Activated T-cell treated with anti-CD3 and anti-CD28 coated beads, Interleukin-2, amount 50 U/mL, for 24 hours (primary cell): ENCODE measurements at places on chromosomes 7 and 10.

GRCh38 chr7:585873-586272 is 66.2 kb upstream of the PDGFA start:
- DNase-seq = no peak

DNA sequence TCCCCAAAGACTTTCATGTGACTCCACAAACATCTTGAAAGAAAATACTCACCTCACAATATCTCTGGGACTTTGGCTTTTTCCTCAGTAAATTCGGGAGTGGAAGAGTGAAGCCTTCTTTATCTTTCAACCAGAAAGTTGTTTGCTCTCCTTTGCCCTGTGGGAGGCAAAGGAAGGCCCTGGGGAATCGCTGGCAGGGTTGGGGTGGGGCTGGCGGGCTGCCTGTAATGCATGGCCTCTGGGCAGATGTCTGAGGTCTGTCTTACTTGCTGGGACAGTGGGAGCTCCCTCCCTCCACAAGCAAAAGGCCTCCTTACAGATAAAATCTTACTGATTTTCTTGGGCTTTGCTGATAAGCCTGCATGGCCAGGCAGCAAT is 24.9 kb downstream of the TECTB start:
- DNase-seq = no peak

- no peak for DNase-seq
Observed at GRCh38 chr10:15378569-15378968, 7.5 kb upstream of the FAM171A1 start.

- DNase-seq = no peak
Observed at GRCh38 chr7:43083106-43083505, 29.3 kb upstream of the HECW1 start.

DNA sequence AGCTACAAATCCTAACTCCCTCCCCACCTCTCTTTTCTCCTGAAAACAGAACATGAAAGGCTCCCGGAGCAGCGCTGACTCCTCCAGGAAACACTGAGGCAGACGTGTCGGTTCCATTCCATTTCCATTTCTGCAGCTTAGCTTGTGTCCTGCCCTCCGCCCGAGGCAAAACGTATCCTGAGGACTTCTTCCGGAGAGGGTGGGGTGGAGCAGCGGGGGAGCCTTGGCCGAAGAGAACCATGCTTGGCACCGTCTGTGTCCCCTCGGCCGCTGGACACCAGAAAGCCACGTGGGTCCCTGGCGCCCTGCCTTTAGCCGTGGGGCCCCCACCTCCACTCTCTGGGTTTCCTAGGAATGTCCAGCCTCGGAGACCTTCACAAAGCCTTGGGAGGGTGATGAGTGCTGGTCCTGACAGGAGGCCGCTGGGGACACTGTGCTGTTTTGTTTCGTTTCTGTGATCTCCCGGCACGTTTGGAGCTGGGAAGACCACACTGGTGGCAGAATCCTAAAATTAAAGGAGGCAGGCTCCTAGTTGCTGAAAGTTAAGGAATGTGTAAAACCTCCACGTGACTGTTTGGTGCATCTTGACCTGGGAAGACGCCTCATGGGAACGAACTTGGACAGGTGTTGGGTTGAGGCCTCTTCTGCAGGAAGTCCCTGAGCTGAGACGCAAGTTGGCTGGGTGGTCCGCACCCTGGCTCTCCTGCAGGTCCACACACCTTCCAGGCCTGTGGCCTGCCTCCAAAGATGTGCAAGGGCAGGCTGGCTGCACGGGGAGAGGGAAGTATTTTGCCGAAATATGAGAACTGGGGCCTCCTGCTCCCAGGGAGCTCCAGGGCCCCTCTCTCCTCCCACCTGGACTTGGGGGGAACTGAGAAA is 30.4 kb downstream of the PFKFB3 start:
- DNase-seq = no peak

DNA sequence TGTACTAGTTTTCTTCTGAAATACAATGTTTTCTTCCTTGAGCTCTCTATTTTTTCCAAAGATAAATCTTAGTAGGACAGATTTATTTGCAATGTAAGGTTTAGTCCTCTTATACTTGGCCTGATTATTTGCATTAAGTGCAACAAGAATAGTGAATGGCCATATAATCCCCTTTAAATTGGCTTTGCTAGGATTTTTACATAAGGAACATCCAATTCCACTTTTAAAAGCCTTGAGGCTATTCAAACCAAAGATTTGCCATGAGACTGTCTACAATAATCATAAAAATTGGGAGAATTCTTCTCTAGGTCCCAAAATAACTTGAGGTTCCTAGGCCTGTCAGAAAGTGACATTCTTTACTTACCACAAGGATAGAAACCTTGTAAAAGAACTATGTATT is 128.6 kb upstream of the THSD7A start:
- no peak for DNase-seq

GRCh38 chr7:96414931-96415292 is 93.0 kb upstream of the SLC25A13 start:
- DNase-seq = peak; percentile 35

DNA sequence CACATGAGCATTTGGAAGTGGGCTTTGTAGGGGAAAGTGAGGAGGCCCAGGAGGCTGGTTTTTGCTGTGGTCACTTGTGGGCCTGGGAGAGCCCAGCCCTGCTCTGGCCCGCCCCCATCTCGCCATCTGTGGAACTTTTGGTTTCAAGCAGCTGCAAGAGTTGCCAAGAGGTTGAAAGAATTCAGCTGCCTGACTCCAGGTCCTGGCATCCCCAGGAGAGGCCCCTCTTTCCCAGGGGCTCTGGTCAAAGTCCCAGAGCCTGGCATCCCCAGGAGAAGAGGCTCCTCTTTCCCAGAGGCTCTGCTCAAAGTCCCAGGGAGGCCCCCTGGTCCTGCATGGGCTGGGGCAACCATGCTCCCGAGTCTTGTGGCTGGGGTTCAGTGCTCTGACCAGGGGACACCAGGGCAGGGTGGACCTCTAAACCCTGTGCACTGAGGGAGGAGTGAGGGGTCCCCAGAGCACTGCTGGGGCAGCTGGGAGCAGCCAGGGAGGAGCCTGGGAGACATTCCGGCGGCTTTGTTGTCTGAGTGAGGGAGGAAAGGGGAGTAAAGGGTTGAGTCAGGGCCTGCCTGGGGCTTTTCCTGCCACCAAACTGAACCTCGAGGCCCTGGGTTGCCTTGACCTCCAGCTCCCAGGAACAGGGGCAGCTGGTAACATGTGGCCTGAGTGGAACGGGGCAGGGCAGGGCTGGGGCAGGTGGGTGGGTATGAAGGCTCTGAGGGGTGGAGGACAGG is 27.7 kb upstream of the CSGALNACT2 start:
- DNase-seq = no peak

GRCh38 chr10:133059093-133059470 is 28.6 kb upstream of the ADGRA1 start:
- no peak for DNase-seq

DNA sequence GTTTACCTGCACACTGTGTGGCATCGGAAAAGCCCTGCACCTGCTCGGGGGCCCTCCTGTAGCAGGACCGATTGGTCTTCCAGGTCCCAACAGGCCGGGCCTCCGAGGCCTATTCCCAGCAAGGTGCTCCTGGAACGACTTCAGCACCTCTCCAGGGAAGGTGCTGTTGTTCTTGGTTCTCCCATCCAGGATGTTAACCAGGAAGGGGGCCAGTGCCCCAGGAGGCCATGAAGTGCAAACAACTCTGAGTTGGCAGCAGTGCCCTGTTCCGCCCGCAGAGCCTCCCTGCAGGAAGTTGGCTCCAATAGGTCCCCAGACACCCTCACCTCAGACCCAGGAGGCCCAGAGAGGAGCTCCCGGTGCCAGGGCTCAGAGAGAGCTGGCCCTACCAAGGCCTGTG is 64.0 kb upstream of the DUSP5 start:
- peak; percentile 23 for DNase-seq

DNA sequence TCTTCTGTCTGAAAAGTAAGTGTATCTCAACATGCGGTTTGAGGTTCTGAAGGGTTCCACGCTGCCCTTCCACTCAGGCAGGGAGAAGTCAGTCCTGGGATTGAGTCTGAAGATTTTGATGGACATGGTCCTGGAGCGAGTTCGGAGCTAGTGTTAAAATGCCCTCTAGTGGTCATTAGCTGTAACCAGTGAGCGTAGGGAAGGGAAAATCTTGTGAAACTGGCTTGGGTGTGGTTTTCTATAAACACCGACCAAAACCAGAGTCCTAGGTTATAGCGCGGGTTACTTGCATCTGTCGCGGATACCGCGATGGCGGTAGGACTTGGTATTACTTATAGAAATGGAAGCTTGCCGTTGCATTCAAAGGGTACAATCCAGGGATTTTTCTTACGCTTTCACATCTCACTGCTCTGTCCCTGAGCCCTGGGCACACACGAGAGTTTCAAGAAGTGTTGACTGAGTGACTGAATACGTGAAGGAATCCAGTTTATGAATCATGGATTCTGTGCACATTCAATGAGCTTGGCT is 348.2 kb upstream of the C7orf33 start:
- DNase-seq = no peak

DNA sequence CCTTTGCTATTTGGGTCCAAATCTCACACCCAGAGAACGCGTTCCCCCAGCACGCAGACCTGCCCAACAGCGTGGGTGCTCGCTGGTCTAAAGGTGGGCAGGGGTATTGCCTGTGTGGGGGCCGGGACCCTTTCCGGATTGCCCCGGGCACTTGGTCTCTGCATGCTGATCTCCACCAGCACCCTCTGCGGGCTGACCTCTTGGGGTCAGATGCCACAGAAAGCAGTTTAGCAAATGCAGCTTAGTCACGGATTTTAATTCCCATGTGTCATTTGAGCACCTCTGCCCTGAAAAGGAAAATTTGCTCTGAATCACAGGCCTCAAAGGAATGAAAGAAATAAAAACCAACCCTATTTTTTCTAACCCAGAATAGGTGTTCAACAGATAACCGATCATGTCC is 46.7 kb downstream of the PKD1L1 start:
- DNase-seq = no peak

- no peak for DNase-seq
Observed at GRCh38 chr10:117569610-117570390, 27.3 kb downstream of the EMX2 start.

DNA sequence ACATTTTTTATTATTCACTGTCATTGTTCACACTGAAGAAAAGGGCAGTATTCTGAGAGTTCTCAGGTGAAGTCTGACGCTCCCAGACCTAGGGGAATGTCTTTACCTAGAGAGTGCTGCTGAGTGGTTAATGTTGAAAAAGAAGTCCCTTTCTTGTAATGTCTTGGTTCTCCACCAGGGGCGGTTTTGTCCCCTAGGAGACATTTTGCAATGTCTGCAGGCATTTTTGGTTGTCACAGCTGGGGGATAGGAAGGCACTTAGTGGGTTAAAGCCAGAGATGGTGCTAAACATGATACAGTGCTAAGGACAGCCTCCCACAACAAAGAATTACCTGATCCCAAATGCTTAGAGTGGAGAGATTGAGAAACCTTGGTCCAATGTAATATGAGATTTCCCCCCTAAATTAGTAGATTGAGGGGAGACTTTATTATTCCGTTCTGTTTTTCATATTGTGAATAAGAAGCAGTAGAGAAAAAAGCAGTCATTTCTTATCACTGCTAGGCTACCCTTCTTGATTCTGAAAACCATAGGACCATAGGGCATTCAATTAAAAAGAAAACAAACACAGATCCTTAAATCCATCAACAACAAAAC is 13.1 kb downstream of the UMAD1 start:
- no peak for DNase-seq

GRCh38 chr7:29100924-29101323 is 45.4 kb downstream of the CPVL start:
- no peak for DNase-seq

DNA sequence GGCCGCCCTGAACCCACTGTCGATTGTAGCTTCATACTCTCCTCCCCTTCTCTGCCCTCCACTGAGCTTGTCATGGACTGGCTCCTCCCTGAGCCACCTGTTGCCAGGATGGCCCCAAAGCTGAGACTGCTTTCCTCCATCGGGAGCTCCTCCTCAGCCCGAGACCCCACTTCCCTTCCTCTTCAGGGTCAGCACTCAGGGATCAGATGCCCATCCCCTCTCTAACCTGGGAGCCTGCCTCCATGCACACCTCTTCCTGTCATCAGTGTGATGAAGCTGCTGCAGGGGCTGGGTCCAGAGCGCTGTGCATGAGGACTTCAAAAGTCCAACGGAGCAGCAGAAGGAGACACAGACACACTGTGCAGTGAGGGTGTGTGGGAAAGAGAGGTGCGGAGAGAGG is 201.1 kb downstream of the WDR37 start:
- DNase-seq = no peak

DNA sequence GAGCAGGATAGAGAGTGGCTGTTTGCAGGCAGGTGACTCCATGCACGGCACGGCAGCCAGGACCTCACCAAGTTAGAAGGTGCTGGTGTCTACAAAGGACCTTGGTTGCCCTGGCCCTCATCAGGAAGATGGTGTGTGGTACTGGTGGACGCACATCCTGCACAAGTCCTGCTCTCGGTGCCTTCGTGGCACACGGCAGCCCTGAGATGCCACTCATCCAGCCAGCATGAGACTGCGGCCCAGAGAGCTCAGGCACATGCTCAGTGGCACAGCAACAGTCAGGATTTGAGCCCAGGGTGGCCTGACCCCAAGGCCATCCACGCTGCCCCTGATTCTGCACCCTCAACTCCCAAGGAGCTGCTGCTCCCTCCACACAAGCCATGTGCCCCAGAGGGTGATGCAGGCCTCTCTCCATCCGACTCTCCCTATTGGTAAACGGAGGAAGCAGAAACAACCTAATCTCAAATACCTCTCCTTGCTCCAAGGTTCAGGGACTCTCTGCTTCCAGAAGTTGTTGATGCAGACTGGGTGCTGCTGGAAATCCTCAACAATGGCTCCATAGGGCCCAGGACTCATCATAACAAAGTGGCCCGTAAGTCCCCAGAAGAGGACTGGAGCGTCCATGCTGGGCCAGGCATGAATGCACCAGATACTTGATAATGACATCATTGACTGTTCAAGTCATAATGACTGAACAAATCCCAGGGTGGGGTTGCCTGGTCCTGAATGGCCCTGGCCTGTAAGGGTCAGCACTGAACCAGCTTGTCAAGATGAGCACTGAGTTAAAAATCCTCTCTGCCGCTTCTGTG is 93.6 kb downstream of the ARHGAP22 start:
- DNase-seq = no peak

- no peak for DNase-seq
Observed at GRCh38 chr7:93817526-93817925, 73.0 kb downstream of the TFPI2 start.

DNA sequence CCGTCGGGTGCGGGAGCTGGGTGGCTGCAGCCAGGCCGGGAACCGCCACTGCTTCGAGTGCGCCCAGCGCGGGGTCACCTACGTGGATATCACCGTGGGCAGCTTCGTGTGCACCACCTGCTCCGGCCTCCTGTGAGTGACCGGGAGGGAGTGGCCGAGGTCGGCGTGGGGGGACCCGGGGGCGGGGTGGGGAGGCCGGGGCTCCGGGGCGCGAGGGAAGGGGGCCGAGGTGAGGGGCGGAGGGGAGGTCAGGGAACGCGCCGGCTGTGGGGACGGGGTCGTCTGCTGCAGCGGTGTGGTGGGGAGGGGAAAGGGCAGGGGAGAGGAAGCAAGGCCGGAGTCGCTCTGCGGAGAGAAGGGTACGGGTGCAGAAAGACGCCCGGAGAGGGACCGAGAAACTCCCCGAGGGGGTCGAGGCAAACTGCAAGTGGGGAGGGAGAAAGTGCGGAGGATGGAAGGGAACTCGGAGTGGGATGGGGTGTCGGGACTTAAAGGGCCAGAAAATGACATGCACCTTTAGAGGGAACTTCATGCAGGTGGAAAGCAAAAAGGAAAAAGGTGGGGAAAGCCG is 518 bp downstream of the AGFG2 start:
- peak; percentile 46 for DNase-seq
